Germinal center (tissue), 1 donor: ENCODE measurements at places on chromosomes 16 and 17.
A peak's percentile ranks its signal among the peaks of the same experiment; 100 is the strongest.

DNA sequence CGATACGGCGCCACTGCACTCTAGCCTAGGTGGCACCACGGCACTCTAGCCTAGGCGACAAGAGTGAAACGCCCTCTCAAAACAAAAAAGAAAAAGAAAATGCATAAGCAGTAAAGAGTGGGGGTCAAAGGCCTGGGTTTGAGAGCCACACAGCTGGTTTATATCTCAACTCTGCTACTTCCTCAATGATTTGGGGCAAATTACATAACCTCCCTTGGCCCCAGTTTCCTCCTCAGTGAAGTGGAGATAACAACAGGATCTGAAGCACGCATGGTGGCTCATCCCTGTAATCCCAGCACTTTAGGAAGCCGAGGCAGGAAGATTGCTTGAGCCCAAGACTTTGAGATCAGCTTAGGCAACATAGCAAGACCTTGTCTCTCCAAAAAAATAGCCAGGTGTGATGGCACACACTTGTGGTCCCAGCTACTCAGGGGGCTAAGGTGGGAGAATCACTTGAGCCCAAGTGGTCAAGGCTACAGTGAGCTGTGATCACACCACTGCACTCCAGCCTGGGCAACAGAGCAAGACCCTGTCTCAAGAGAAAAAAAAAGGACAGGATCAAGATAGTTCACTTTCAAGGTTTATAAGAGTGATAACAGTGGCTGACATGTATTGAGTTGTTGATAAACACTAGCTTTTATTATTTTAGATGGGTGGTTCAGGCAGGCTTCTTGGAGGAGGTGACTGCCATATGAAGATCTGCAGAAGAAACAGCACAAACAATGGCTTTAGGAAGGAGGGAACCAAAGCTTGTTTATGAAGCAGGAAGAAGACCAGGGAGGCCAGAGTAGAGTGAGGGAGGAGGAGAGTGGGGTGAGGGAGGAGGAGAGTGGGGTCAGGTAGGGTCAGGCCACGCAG is 8.5 kb upstream of the COG1 start:
- no peak for DNase-seq

GRCh38 chr17:35229638-35230037 is 13.2 kb upstream of the SLFN5 start:
- no peak for DNase-seq

DNA sequence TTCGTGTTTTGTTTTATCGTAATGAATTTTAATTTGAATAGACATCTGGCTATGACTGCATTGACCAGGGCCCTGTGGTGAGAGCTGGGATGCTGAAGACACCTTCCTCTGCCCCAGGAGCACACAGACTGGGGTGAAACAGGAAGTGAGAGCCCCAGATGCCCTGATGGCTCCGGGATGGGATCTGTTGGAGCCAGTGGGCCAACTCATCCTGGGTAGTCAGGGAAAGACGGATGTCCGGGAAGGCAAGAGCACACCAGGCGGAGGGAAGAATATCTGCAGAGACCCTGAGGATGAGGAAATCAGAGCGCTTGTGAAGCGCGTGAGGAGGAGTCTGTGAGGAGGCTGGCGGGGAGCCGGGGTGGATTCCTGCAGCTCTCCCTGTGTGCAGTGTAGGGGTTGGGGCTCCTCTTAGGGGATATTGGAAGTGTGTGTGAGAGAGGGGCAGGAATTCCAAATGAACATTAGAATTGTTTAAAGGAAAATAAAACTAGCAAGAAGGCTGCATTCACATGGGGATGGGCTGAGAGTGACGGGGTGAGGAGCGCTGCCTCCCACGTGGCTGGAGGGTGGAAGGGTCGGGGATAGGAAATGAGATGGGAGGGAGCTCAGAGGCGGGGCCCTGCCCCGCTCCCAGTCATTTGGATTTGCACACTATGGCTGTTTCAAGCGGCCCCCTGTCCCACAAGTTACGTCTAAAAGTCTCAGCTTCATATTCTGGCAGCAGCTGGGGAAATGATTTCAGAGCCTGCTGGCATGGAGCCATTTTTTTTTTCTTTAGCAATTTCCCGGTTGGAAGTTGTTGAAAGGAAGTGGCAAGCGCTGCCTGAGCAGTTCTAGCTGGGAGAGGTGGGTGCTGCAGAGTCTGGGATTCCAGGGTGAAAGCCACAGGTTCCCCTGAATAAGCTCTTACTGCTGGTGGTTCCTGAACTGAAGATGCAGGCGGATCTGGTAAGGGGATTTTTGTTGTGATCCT is 71.2 kb upstream of the LGALS9 start:
- no peak for DNase-seq

GRCh38 chr17:50589095-50589705 is 28.7 kb downstream of the CACNA1G start:
- no peak for DNase-seq

- DNase-seq: no peak
Observed at GRCh38 chr16:87631067-87631466, 28.8 kb downstream of the JPH3 start.

- no peak for DNase-seq
Observed at GRCh38 chr16:70750893-70751467, 50.0 kb downstream of the VAC14 start.

- no peak for DNase-seq
Observed at GRCh38 chr17:55402374-55402773, 19.3 kb downstream of the MMD start.

DNA sequence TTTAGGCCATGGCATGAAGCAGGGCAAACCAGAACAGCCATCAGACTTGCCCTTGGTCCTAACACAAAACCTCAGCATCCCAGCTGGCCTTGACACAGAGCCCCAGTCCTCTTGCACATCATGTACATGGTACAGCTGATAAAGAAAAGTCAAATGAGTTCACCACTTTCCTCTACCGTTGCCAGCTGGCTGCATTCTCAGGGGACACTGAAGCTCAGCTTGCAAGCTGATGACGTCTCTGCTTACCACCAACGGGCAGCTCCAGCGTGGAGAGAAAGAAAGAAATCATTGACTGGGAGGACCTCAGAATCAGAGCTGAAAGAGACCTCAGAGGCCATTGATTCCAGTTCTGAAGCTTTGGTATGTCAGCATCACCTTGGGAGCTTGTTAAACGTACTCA is 80.7 kb upstream of the CES5A start:
- no peak for DNase-seq

DNA sequence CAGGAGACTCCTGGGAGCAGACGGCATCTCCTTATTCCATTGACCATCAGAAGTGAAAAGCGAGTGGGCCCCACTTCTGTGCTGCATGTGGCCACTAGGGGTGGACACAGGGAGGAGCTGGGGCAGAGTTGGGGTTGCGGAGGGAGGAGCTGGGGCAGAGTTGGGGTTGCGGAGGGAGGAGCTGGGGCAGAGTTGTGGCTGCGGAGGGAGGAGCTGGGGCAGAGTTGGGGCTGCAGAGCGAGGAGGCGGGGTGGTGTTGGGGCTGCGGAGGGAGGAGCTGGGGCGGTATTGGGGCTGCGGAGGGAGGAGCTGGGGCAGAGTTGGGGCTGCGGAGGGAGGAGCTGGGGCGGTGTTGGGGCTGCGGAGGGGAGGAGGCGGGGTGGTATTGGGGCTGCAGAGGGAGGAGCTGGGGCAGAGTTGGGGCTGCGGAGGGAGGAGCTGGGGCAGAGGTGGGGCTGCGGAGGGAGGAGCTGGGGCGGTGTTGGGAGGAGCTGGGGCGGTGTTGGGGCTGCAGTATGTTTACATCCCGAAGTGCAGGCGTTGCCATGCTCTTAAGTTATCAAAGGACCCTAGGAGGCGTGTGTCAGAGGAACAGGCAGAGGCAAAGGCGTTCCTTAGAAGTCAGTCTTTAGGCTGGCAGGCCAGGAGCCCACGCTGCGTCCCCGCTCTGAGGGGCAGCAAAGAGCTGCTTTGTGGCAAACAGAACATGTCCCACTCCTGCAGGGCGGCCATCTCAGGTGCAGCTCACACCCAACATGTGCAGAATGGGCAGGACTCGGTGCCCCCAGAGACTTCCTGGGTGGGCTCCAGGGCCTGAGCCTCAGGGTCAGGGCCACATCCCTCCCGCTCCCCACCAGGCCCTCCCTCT is 76.0 kb downstream of the ZNF778 start:
- no peak for DNase-seq

- no peak for DNase-seq
Observed at GRCh38 chr17:79940459-79941087, 95.1 kb downstream of the TBC1D16 start.

GRCh38 chr17:43905985-43906852 is 1.1 kb downstream of the MPP2 start:
- DNase-seq: no peak

- DNase-seq: no peak
Observed at GRCh38 chr16:55875273-55875672, at the start of gene CES5A. Gene CES5A (minus strand): TSS chr16:55875373. CDS start chr16:55875221, 152 bp downstream.

GRCh38 chr17:14950216-14950615 is 314.9 kb downstream of the PMP22 start:
- DNase-seq: no peak

DNA sequence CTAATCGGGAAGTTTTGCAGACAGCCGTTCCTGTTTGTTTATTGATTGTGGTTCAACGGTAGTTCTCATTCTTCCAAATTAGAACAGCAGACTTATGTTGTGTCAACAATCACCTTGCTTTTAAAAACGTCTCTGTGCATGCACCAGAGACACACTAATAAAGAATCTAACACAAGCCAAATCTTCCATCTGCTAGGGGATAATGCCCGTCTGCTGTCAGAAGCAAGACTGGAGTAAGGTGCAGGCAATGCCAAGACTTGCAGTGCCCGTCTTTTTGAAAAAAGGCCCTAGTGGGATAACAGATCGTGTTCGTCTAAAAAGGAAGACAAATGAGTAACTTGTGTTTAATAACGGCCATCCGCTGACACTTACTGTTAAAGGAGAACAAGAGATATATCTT is 158.4 kb downstream of the KCNJ2 start:
- no peak for DNase-seq

GRCh38 chr16:85607796-85608514 is 5.2 kb upstream of the GSE1 start:
- no peak for DNase-seq

GRCh38 chr17:9768381-9768934 is 22.9 kb downstream of the DHRS7C start:
- peak; percentile 23 for DNase-seq

DNA sequence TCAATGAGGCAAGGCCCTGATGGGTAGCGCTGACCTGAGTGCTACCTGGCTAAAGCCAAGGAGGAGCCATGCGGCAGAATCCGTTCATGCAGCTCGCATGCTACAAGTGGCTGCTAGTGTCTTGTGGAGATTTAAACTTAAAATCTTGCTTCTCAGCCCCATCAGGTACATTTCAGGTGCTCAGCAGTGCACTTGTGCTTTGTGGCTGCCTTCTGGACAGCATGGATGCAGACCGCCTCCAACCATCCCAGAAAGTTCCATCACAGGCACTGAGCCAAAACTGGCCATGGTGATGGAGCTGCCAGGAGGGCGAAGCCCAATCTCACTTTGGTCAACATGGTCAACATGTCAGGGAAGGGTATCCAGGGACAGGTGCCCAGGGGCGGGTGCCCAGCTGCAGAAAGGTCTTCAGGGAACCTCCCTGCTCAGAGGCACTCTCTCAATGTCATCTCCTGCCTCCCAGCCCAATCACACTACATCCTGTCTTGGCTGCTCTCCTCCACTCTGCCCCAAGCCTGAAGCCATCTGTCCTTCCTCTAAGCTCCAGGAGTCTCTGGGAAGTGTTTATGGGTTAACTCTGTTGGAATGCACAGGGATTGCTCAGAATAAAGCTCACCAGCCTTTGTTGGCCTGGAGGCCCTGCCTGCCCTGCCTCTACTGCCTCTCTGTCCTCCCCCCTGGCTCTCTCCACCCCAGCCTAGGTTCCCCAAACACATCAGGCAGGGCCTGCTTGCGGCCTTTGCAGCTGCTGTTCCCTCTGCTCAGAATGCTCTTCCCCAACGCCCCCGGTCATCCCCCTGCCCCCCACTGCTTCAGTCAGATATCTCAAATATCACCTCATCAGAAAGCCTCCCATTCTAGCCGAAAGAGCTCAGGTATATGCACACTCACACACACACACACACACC is 18.3 kb upstream of the TNFRSF13B start:
- no peak for DNase-seq

DNA sequence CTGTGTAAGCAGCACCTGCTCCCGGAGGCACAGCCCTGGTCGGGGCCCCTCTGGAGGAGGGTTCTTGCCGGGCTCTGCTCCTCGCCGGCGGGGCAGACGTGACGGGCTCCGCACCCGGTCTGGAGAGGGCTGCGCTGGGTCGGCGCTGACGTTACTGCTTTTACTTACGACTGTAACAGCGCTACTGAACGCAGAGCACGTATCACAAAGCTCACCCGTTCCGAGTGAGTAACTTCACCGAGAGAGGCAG is 1.3 kb upstream of the RAB40C start:
- DNase-seq: no peak

DNA sequence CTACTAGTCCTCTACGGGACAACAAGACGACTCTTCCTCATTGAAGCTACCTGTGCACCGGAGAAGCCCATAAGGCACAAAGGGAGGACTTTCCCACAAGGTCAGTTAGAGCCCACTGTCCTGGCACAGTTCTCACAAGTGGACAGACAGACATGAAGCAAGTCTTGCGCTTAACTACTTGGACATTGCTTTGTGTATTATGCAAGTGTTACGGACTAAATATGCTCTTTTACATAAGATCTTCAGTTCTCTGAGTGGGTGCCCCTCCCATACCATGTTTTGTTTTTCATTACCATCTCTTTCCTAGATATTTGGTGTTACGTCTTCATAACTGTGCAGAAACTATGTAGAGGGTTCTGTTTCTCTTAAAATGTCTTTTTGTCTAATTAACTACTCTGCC is 18.1 kb downstream of the ANKRD40CL start:
- DNase-seq: no peak

GRCh38 chr17:64455993-64456885 is 7.3 kb downstream of the MILR1 start:
- DNase-seq: peak; percentile 62

DNA sequence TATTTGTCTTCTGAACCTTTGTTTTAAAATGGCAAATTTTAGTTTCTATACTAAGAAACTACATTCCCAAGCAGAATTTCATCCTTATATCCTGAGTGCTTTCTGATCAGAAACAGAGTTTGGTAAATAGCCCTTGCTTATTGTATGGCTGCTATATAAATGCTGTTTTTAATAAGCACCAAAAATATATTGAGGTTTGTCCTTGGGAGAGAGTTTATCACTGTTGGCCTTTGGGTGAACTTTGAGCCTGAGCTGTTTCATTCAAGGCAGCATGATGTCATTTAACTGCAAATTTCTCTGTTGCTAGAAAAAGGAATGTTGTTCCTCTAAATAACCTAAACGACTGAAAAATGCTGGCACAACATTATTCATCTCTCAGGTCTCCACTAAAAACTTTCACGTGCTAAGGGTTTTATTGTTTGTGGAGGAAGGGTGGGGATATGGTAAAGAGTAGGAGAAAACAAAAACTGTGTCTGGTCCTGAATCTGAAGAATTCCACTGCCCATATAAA is 334.3 kb upstream of the TBX2 start:
- DNase-seq: no peak

DNA sequence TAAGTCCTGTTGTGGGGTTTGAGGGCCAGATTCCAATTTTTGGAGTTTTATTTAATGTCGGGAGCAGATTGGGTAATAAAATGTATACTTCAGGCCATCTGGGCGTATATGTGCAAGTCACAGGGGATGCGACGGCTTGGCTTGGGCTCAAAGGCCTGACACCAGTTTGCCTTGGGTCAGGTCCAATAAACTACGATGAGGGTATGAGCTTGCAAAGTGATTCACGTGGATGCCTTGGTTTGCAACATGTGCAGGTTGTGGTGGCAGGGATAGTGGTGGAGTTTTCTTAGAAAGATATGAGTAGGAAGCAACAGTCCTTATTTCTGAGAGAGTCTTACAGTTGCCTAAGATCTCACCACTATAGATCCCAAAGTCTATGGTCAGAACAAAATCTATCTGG is 157.0 kb upstream of the CDH11 start:
- no peak for DNase-seq

- no peak for DNase-seq
Observed at GRCh38 chr16:79283578-79283977, 317.0 kb downstream of the MAF start.
